ENCODE measurements at places on chromosomes 16 and 17.
A peak's percentile ranks its signal among the peaks of the same experiment; 100 is the strongest.

DNA sequence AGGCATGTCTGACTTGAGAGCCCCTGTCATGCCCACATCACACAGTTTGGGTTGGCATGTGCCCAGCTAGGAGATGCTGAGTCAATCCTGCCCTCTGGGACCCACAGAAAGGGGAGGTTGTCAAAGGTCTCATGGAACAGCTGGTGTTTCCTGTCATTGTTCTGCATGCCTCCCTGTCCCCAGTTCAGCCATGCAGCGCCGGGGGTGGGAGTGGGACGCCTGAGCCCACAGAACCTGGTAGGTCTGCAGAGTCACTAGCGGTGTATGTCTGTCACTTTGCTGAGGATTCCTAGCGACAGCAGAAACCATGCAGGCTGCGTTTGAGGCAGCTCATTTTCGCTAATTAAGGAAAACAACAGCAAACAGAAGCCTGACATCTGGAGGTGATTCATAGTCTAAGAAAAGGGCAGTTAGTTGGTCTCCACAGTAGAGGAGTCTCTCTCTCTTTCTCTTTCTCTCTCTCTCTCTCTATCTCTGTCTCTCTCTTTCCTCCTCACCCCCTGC, 19.6 kb upstream of the CCL1 start:
- no peak for DNase-seq

GRCh38 chr17:49315551-49316257, 46.3 kb downstream of the ZNF652 start:
- peak; percentile 36 for DNase-seq

GRCh38 chr16:85422632-85423550, 190.2 kb upstream of the GSE1 start:
- no peak for DNase-seq

DNA sequence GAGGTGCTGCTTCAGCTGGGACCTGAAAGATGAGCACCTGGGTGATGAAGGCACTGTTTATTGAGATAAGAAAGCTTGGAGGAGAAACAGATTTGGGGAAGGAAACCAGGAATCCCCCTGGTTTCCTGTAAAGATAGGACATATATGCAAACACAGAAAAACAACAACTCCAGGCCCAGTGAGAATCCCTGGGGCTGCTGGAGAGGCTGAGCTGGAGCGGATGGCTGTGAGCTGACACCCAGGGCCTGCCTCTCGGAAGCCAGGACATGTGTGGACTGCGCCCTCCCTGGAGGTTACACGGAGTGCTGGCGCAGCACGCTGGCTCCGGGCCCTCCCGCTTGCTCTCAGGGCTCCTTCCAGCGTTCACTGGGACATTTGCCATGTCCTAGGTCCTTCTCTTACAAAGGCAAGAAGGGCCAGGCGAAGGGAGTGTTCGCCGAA, 57.5 kb downstream of the CYB5B start:
- DNase-seq: no peak

- no peak for DNase-seq
Observed at GRCh38 chr16:85514295-85514597, 98.9 kb upstream of the GSE1 start.

GRCh38 chr16:88693420-88694177, 7.3 kb upstream of the SNAI3 start:
- no peak for DNase-seq

GRCh38 chr17:43791589-43791988, 11.4 kb downstream of the CFAP97D1 start:
- DNase-seq: no peak

- no peak for DNase-seq
Observed at GRCh38 chr17:82912484-82913089, 72.8 kb upstream of the ZNF750 start.

DNA sequence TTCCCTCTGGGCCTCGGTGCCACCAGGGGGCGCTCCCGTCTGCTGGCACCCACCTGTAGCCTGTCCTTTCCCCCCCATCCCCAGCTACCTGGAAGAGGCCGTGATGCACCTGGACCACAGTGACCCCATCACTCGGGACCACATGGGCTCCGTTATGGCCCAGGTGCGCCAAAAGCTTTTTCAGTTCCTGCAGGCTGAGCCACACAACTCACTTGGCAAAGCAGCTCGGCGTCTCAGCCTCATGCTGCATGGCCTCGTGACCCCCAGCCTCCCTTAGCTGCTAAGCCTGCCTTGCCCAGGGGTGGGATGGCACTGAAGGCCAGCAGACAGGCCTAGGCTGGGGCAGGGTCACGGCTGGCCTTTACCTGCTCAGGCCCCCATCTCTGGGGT, 818 bp upstream of the NRN1L start:
- peak; percentile 22 for DNase-seq

- DNase-seq: no peak
Observed at GRCh38 chr16:48999508-48999907, 282.1 kb downstream of the CBLN1 start.

Data from CMK (cell line).